ENCODE measurements at places on chromosomes 5 and 9.

DNA sequence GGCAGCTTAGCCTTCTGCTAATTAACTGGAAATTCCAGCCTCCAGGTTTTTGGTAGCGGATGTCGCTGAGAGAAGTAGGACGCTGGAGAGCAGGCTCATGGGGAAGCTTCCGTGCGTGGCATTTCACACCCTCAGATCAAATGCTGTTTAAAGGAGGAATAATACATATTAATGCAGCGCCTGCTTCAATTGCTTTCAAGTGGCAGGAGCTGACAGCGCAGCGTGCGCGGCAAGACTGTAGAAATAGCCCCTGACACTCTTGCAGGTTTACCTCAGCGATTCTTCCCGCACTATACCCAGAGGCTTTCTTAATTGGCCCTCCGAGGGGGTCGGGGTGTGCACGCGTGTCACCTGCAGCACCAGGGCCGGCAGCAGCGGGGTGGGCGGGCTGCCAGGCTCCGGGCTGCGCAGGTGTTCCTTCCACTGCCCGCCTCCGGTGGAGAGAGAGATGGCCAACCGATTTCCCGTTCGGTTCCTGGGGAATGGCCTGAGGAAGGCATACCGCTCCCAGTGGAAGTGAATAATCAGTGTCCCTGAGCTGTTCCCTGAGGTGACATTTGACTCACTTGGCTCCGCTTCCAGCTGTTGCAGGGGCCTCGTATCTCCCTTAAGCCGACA, 427.9 kb downstream of the KCTD16 start:
- no peak for DNase-seq

DNA sequence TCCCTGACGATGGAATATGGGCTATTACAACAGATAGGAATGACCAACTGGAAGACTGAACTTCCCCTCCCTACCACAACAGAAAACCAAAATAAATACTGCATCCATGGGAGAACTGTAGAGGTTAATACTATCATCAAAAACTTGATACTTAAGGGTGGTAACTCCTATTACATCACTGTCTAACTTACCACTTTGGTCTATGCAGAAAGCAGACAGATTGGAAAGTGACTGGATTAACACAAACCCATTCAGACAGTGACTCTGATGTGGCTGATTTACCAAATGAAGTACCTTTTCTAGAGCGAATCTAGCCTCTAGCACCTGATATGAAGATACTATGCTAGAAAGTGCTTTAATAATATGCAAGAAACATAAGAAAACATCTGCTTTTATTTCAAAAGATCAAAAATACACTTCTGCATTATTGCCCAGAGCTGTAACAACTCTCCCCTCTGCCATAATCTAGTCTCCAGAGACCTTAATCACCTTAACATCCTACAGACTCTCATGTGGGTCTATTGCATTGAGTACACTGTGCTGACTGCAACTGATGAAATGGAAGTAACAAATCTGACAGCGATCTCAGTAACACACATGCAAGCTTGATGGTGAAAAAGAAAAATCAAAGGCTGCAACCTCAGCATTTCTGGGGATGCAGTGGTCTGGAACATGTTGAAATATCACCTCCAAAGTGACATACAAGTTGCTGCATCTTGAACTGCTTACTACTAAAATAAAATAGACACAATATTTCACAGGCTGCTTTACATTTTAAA, 62.7 kb downstream of the EPB41L4A start:
- no peak for DNase-seq

GRCh38 chr5:132176987-132177386, 50.7 kb downstream of the P4HA2 start:
- no peak for DNase-seq

DNA sequence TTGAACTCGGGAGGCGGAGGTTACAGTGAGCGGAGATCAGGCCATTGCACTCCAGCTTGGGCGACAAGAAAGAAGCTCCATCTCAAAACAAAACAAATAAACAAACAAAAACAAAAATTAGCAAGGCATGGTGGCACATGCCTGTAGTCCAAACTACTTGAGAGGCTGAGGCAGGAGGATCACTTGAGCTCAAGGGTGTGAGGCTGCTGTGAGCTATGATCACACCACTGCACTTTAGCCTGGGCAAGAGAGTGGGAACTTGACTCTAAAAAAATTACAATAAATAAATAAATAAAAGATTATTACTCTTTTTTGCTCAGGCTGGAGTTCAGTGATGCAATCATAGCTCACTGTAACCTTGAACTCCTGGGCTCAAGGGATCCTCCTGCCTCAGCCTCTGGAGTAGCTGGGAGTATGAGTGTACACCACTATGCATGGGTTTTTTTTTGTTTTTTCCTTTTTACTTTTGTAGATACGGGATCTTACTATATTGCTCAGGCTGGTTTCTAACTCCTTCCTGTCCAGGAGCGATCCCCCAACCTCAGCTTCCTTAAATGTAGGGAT, 9.0 kb upstream of the DCP2 start:
- DNase-seq: no peak

DNA sequence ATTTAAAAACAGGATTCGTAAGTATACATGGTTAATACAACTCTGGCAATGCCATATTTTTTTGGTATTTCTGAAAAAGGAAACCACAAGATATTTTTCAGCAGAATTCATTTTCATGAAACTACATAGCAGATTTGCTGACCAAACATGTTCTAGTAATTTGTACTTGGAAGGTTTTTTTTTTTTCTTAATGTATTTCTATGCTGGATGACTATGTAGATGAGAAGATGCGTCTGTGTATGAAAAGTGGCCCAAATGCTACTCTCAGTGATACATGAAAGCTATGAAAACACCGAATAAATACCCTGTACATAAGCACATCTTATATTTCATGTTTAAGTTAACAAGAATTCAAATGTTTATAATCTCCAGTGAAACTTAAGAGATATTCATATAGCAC, 400.9 kb upstream of the CYLC2 start:
- DNase-seq: no peak

DNA sequence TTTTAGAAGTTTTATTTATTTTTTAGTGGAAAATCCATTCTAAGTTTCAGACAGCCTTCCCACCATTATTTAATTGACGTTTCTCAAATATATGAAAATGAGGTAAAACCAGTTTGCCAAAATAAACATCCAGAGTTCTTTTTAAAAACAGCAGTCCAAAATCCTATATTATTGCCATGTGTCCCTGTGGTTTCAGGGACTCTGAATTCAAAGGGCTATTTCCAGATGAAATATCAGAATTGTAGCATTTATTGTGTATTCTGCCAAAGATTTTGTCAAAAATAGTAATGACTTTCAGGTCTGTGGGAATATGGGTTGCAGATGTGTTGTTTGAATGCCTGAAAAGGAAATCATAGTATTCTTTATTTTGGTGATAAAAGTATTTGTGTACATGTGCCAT, 41.6 kb downstream of the XRCC4 start:
- no peak for DNase-seq

- DNase-seq: no peak
Measured at GRCh38 chr5:156647034-156647451, 203.1 kb upstream of the PPP1R2B start.

DNA sequence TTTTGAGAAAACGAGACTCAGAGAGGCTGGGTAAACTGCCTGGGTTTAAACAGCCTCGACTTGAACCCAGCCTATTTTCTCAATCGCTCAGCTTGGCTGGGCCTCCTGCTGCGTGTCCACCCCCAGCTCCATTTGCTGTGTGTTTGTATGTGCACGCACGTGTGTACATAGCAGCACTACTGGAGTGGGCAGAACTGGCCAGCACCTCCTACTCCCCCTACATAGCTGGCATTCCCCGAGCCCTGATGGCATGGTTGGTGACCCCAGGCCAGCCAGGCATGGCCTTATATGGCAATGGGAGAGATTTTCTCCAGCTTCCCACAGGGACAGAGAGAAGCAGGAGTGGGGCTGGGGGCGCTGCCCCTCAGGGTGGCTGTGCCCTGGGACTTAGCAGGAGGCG, 4.1 kb downstream of the AIF1L start:
- DNase-seq: no peak

GRCh38 chr9:95096807-95097206, 220.7 kb downstream of the FANCC start:
- DNase-seq: no peak

- DNase-seq: peak; percentile 97
Measured at GRCh38 chr9:127396808-127397645, at the start of gene SLC2A8. Gene SLC2A8 (plus strand): TSS chr9:127397169. CDS start chr9:127397231, 62 bp downstream.

- DNase-seq: no peak
Measured at GRCh38 chr5:139058121-139058520, 140.0 kb downstream of the SIL1 start.

- no peak for DNase-seq
Measured at GRCh38 chr5:126871441-126871840, 94.5 kb downstream of the LMNB1 start.

GRCh38 chr9:98132158-98132557, 13.1 kb upstream of the TRIM14 start:
- DNase-seq: no peak

All from stimulated activated naive CD8-positive, alpha-beta T cell treated with anti-CD3 and anti-CD28 coated beads, Interleukin-15, amount 100 ng/mL, for 72 hours (primary cell).